GM12891 (cell line): ENCODE measurements at places on chromosomes 2 and 18.

DNA sequence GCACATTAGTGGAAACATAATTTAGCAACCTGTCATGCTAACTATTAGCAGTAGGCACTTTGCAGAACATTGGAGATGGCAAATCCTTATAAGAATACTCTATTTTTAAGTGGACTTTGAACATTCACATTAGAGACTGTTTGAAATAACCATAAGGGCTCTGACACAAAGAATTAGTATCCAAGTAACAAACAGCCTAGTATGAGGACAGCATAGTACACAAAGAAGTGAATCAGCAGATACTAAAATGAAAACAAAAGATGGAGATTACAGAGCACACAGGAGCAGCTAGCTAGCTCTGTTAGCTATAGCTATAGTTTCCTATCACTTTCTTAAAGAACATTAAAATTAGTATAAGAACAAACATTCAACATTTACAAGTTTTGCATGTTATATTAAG is 256.3 kb upstream of the SPOPL start:
- DNase-seq: no peak

DNA sequence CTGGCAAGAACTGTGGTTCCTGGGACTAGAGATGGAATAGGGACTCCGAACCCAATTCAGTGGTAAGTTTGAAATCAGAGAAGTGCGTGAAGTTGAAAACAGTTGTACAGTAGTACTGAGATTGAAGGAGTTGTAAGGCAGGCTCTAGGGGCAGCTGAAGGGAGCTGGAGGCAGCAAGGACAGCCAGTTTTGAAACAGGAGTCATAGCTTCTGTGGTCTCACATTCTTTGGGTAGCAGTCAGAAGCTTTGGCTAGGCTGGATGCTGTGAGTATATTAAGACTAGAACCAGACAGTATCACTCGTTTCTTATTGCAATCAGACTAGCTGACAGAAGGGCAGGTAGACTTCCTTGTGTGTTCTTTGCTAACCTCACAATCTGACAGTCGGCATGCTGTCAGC is 64.5 kb upstream of the ADAM23 start:
- DNase-seq: no peak

- no peak for DNase-seq
These were observed 35.1 kb downstream of the CD28 start for GRCh38 chr2:203741566-203741965.

- DNase-seq: no peak
These were observed 61.0 kb upstream of the TAF1B start for GRCh38 chr2:9782197-9782719.

DNA sequence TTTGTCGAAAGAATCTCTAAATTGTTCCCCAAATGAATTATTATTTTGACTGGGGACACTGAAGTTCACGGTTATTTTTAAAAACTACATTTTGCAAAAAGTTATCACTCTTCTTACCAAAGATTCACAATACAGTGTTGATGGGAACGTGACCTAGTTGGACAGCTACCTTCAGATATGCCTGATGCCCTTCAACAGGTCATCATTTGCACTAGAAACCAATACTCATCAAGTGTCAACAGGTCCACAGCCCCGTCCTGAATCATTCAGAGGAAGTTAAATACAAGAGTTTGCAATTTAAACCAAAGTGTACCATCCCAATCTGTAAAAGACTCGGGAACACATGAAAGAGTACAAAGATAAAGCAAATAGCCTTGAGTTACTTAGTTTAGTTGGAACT is 28.3 kb downstream of the BCL2 start:
- DNase-seq: no peak

- no peak for DNase-seq
These were observed 13.2 kb upstream of the ILKAP start for GRCh38 chr2:238216651-238217184.

GRCh38 chr18:39862341-39862740 is 2092.7 kb upstream of the PIK3C3 start:
- DNase-seq: no peak

DNA sequence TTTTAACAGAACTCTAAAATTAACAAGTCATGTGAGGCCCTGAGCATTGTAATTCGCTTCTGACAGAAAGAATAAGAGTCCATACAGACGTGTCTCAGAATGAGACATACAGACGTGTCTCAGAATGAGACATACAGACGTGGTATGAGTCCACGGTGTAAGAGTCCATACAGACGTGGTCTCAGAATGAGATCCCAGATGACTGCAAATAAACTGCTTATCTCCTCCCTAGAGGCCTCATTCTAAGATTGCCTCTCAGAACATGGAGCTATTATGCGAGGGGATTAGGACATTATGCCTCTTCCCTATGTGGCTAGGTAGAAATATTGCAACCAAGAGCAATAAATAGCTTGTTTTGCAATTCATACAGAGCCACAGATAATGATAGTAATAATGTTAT is 63.9 kb downstream of the NEB start:
- DNase-seq: no peak

DNA sequence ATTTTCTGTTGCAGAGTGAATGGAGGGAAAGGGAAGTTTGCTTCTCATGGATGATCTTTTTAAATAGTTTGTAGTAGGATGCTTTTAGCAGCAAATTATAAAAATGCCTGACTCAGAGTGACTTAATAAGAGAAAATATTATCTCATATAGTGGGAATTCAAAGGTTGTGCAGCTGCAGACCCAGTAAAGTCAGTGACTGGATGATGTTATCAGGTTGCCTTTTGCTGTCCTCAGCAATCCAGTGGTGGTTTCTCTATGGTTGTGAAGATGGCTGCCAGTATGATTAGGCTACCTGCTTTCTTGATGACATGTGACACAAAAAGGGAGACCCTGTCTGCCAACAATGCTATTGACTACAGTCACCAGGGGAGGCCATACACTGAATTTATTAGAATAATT is 184.8 kb downstream of the DIS3L2 start:
- DNase-seq: no peak

DNA sequence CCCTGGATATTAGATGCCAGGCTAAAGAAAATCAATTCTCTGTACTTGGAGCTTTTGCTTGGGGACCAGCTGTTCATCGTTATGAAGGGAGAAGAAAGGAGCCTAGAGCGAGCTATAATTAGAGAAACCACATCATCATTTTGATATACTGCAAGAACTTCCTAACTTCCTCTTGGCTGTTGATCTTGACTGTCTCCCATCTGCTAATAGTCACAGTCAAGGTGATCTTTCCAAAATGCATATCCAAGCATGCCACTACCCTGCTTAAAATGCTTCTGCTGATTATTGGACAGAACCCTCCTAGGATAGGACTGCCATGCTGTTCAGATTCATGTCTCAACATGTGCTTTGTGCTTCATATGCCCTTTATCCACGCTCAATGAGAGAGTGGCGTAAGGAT is 54.8 kb downstream of the RAPGEF4 start:
- no peak for DNase-seq

- no peak for DNase-seq
These were observed 296.8 kb upstream of the HDAC4 start for GRCh38 chr2:239697399-239698164.

GRCh38 chr2:113157118-113157896 is 16.5 kb upstream of the PSD4 start:
- DNase-seq: peak; percentile 65

DNA sequence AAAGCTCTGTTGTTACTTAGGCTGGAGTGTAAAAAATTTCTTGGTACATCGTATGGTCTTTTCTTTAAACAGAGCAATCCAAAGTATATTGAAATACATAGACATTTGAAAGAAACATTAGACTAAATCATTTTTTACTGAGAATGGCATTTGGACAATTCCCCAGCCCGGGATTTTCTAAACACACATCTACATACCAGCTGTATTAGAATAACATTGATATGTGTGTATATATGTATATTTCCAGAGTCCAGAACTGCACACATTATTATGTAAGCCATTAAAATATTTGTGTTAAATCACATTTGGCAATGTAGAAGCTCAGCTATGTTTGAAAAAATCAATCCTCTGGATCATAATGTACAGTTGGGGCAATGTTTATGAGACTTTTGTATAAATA is 1853.6 kb upstream of the LRRTM1 start:
- no peak for DNase-seq

GRCh38 chr18:77098538-77099174 is 33.9 kb downstream of the MBP start:
- DNase-seq: no peak

DNA sequence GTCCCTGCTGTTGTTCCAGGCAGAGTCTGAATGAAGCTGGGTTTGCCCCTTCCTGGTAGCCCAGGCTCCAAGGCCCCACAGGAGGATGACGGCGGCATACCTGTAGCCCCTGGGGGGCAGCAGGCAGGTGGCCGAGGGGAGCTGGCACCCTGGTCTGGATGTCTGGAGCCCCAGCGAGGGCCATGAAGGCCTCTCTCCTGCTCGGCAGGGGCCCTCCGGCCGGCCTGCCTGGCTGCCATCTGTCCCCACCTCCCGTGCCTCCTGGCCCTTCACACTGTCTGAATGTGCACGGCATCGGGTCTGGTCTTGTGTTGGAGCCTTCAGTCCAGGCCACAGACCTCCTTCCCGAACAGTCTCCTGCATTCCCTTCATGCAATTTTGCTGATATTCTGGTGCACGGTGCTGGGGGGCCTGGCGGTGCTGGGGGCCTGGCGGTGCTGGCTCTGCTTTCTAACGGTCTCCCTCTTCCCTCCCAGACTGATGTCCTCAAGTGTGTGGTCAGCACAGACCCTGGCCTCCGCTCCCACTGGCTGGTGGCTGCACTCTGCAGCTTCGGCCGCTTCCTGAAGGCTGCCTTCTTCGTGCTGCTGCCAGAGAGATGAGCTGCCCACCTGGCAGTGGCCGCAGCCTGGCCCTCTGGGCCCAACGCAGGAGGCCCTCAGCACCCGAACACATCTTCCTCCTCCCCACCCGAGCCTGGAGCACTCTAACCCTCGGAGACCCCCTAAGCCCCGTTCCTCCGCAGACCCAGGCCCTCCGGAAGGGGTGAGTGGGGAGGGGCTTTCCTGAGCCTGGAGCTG is 13.5 kb downstream of the BOK start:
- DNase-seq: no peak

- no peak for DNase-seq
These were observed 1288.7 kb downstream of the CNTNAP5 start for GRCh38 chr2:125313806-125314205.

GRCh38 chr18:21763846-21764646 is 23.5 kb downstream of the MIB1 start:
- no peak for DNase-seq

- no peak for DNase-seq
These were observed 12.0 kb upstream of the IMPACT start for GRCh38 chr18:24414349-24415003.

- no peak for DNase-seq
These were observed 233.7 kb downstream of the HDAC4 start for GRCh38 chr2:239167011-239167673.

DNA sequence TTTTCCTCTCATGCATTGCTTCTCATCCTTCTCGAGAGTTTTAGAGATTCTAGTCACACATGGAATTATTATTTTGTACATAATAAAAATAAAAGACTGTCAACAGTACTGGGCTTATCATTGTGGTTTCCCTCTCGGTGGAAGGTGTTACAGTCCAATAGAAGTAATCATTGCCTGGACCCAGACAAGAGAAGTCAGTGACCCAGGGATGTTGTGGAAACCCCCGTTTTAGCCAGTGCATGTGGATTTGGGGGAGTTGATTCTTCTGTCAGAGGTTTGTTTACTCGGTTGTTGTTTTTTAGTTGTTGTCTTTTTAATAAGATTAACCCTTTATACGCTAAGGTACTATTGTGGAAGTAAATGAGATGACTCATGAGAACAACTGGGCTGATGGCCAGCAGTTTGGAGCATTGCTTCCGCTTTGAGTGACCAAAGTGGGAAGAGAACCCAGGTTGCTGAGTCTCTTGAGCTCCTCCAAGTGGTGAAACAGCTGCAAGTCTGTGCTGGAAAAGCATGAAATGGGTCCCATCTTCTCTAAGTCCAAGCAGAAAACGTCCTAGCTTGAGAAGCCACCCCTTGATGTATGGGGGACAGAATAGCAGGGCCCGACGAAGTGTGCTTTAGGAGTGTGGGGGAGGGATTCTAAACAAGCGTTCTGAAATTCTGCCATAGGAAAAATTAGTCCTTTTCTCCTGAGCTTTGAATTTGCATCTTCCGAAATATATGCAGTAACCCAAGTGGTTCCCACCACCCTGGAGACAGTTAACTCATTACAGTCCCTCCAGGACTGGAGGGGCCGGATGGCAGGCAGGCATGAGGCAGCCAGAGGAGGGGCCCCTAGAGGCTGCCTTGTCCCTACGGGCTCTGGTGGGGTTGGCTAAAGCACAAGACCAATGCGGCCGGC is 61.8 kb upstream of the GPR45 start:
- DNase-seq: no peak

GRCh38 chr18:40672590-40672989 is 1282.4 kb upstream of the PIK3C3 start:
- DNase-seq: no peak

- no peak for DNase-seq
These were observed 51.0 kb upstream of the FAHD2A start for GRCh38 chr2:95351598-95351915.

GRCh38 chr2:96762529-96763311 is 2.0 kb downstream of the CNNM4 start:
- DNase-seq: no peak

DNA sequence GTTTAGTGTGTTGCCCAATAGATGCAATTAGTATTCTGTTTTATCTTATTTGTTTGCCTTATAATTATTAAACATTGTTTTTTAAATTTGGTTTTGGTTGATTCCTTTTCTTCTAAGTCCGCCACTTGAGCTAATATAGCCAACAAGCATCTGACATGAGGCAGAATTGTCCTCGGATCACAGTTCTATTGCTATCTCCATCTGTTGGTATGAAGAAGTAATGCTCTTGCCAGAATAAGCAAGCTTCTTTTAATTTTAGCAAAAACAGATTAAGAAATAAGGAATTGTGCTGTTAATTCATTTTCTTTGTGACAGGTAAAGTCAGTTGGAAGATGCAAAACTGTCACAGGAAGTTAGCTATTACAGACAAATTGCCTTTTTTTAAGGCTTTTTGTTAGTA is 54.3 kb downstream of the R3HDM1 start:
- no peak for DNase-seq
